ENCODE measurements at places on chromosomes 12 and 14.
A peak's percentile ranks its signal among the peaks of the same experiment; 100 is the strongest.

DNA sequence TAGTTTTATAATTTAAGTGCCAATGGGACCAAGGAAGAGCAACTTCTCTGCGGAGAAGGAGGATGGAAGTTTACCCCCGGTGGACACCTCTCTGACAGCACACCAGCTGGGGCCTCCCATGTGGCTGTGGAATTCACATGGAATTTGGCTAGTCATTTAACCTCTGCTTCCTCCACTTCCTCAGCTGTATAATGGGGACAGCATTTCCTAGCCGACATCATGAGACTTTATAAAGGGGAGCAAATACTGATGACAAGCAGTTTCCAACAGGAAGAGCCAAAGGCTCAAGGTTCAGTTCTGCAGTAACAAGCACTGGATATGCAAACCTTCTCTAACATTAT is 7.5 kb downstream of the DUSP6 start:
- no peak for DNase-seq

- no peak for DNase-seq
Observed at GRCh38 chr14:93946541-93947090, 19.5 kb downstream of the FAM181A start.

DNA sequence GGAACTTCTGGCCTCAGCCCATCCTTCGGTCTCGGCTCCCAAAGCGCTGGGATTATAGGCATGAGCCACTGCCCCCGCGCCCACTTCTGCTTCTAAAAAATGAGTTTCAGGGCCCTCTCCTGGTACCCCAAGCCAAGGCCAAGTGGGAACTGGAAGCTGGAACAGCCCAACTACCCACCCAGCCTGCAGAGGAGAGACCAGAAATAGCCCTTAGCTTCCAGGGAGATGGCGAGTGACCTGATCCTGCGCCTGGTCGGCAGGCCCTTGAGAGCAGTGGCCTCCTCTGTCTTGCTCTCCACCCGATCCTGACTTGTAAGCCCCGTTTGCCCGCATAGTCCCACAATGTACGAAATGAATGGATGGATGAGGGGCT is 31.2 kb upstream of the PLEKHG6 start:
- no peak for DNase-seq

DNA sequence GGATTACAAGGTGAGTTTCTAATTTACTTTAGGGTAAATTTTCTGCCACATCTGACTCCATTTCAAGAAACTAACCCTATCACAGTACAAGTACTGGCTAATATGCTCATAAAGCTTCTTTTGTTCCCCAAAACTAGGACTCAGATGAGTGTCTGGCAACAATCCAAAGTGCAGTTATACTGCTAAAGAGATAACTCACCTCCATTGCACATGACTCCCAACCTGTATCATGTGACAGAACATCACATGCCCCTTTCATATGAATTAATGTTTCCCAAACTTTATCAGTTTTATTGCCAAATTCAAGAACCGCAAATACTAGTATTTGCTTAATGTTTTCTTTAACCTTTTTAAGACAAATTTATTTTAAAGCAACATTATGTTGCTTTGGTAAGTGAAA is 3.9 kb upstream of the PPP1R12A start:
- DNase-seq = no peak

DNA sequence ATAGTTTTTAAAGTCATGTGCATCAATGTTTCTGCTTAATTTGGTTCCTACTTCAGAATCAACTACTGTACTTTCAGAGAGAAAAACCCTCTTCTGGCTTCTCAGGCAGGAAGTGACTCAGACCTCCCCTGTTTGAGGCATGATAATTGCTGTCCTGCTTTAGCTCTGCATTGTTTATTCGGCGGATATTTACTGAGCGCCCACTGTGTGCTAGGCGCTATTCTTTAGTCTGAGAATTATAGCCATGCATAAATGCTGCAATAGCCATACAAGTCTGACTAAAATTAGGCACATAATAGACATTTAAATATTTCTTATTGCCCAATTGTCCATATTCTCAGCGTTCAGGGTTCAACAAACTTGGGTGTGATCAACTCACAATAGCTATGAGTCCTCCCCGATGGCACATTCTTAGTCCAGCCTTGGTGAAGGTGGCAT is 6.1 kb upstream of the AMIGO2 start:
- DNase-seq = peak; percentile 31

- peak; percentile 100 for DNase-seq
Observed at GRCh38 chr14:101721951-101722661, 39.4 kb upstream of the PPP2R5C start.

- DNase-seq = no peak
Observed at GRCh38 chr12:16658699-16659098, 52.7 kb upstream of the LMO3 start.

- no peak for DNase-seq
Observed at GRCh38 chr14:89117012-89117411, 292.6 kb downstream of the TTC8 start.

GRCh38 chr12:124717318-124717717 is 146.3 kb downstream of the SCARB1 start:
- DNase-seq = no peak

GRCh38 chr12:110726028-110726427 is 16.7 kb downstream of the PPP1CC start:
- no peak for DNase-seq

- no peak for DNase-seq
Observed at GRCh38 chr14:68651075-68651474, 141.8 kb downstream of the ZFP36L1 start.

DNA sequence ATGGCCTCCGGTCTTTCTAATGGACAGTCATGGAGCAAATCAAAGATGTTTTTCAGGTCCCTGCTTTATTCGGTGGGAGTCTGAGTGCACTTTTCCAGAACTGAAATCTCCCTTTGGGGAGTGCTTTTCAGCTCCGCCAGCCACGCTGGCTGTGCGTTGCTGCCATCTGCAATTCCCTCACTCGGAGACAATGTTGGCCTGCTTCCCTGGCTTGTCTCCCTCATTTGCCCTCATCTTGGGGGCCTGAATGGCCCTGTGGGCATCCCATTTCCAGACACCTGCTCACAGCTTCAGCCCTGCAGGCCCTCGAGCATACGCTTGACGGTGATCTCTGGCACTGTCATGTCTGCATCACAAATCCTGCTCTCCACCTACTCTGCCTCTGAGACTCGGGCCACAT is 103.8 kb downstream of the CCDC92 start:
- DNase-seq = no peak

GRCh38 chr12:60197589-60197988 is 601.8 kb downstream of the SLC16A7 start:
- no peak for DNase-seq

DNA sequence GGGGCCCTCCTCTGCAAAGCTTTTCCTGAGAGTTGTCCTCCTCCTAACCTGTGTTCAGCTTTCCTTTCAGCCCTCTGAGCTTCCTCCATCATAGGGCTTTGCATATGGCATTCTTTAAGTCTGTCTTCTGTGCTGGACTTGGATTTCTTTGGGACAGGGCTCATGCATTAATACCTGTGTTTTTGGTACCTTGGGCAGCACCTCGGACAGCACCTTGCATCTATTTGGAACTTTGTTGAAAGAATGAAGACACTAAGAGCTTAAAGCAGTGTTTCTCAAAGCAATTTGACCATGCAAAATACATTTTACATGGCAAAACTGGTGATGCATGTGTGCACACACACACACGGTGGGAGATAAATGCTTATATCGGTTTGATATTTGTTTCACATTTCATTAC is 115.0 kb upstream of the SRRM4 start:
- no peak for DNase-seq

DNA sequence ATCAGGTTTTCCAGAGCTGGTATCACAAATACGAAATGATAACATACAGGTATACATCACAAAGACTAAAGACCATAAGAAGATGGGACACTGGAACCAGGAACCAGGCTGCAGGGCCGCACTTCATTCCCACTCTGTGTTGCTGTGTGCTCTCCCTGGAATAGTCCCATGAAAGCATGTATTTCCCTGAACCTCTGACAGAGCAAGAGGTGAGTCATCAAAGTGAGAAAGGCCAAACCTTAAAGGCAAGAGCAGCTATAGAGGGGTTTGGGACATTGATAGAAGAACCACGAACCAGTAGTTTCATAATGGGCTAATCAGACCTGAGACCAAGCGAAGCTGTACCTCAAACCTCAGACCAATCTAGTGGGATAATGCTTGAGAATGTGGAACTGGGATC is 283.0 kb upstream of the PRKD1 start:
- peak; percentile 11 for DNase-seq

Measured in SW480 (cell line).